Fibroblast of villous mesenchyme (primary cell): ENCODE measurements at places on chromosomes 4 and X.
A peak's percentile ranks its signal among the peaks of the same experiment; 100 is the strongest.

DNA sequence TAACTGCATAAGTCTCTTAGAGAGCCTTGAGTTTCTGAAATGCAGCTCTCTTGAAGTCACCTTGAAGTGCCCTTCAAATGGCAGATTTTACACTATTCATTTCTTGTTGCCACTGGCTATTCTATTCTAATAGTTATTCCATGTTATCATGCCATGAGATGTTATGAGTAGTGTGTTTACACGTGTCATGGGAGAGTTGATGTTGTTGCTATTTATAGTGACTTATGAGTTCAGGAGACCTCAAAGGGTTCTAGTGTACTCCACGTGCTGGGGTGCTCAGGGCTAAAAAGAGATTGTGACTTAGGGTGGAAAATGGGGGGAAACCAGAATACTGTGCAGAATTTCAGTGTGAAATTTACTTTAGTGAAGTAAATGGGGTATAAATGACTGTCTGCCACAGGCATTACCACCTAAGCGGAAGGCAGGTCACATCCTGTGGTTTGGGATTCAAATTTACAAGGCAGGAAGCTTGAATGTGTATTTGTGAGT is 77.1 kb upstream of the SLC4A4 start:
- peak; percentile 8 for DNase-seq

DNA sequence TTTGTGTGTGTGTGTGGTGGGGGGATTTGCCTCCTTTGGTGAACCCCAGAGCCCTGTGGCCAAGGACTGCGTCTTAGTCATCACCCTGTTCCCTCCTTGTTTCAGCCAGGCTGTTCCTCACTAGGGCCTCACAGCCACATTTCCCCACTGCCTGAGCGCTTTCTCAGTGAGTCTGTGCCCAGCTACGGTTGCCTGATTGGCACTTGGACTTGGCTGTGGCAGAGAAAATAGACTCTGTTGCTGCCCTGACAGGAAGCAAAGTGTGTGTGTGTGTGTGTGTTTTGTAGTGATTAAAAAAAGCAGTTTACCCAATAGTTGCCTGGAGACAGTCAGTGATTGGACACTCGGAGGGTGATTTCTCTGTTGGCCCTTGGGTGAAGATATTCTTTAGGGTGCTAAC is 113.0 kb downstream of the UCHL1 start:
- no peak for DNase-seq

GRCh38 chrX:139738581-139738980 is 30.6 kb upstream of the MCF2 start:
- no peak for DNase-seq

DNA sequence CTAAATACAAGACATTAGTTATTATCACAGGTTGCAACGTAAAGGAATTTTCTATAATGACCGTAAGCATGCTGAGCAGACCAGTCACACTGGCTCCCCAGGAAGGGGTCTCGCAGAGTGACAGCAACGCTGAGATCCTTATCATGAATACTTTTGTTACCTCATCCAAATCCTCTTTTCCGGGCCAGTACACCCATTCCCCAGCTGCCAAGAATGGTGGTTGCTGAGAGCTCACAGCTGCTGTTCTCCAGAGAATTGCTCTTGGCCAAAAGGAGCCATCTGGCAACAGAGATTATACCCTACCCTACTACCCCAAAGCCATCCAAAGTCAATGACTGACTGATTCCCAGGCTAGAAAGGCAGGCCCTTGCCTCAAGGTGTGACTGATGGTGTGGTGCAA is 91.6 kb downstream of the FUNDC1 start:
- no peak for DNase-seq

GRCh38 chr4:41160012-41160789 is 54.1 kb downstream of the APBB2 start:
- peak; percentile 98 for DNase-seq

DNA sequence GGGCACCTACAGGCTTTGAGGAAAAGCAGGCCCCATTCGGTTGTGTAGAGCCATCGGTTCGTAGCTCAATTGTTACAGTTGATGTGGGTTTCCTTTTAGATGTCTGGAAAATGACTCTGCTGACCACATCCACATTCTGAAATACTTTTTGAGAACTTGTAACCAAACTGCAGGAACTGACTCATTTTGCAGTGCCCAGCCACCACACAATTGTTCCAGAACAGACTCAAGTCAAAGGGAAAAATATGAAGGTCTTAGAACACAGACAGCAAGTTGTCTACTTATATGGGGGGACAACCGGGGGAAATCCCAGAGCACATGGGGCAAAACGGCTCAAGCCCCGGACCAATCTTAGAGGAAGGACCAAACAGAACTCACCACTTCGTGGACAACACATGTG is 557.6 kb upstream of the DIPK2B start:
- peak; percentile 84 for DNase-seq

GRCh38 chr4:180465364-180465763 is 1777.8 kb upstream of the TENM3 start:
- DNase-seq: no peak

DNA sequence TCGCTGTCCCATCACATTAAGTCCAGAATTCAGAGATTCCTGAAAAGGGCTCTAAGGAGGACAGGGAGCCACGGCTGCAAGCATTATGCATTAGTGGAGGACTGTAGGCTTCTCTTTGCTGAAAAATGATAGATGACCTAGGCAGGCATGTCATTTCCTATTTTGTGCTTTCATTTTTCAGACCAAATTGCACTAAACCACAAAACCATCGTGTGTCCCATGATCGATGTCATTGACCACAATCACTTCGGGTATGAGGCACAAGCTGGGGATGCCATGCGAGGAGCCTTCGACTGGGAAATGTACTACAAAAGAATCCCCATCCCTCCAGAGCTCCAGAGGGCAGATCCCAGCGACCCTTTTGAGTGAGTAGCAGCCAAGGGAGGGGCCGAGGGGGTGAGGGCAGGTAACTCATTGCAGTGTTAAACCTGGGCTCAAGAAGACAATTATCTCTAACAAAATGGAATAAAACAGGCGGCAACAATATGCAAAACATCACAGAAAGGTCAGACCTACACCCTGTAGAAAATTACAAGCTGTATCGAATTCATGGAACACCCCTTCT is 355.2 kb upstream of the GALNT7 start:
- DNase-seq: no peak

GRCh38 chr4:55608591-55608990 is 16.5 kb upstream of the PDCL2 start:
- no peak for DNase-seq

DNA sequence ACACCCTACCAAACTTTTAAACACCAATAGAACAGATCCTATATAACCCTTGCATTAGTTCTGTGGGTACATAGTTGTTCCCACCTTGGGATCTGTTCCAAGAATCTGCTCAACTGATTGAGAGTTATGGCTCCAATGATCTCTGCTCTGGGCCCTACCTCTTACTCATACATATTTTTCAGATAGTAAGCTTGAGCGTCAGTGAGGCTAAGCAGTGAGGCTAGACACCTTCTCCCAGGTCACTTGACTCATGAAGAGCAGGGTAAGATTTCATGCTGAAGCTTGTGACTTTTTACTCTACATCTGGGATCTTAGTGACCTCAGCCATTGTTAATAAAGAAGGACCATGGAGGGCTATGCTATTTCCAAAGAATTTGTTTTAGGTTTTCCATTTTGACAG is 23.1 kb upstream of the TNIP3 start:
- no peak for DNase-seq

GRCh38 chrX:120380699-120381098 is 18.8 kb downstream of the ATP1B4 start:
- DNase-seq: peak; percentile 10

GRCh38 chr4:84939113-84939512 is 27.4 kb downstream of the WDFY3 start:
- no peak for DNase-seq

GRCh38 chr4:147547314-147548056 is 66.6 kb downstream of the EDNRA start:
- peak; percentile 71 for DNase-seq
